ENCODE measurements at places on chromosomes 16 and 17.
A peak's percentile ranks its signal among the peaks of the same experiment; 100 is the strongest.

GRCh38 chr17:68294196-68294555 is 2.9 kb downstream of the ARSG start:
- no peak for DNase-seq

DNA sequence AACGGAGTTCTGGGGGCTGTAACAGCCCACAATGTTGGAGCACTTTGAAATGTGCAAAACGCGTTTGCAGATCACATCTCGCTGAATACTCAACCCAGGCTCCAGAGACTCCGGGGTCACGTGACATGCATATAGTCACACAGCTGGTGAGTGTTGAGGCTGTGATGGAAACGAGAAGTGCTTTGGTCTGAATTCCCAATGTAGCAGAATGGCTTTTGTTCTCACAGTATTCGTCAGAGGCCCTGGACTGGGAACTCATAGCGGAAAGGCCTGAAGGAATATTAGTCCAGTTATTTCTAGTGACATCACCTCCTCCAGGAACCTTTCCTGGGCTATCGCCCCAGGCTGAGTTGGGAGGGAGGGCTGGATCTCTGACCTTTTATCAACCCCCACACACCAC is 95.8 kb upstream of the CRHR1 start:
- no peak for DNase-seq

- DNase-seq: no peak
These were observed 103.8 kb downstream of the SSH2 start for GRCh38 chr17:29826114-29826692.

- no peak for DNase-seq
These were observed 12.3 kb downstream of the GINS2 start for GRCh38 chr16:85676466-85676865.

DNA sequence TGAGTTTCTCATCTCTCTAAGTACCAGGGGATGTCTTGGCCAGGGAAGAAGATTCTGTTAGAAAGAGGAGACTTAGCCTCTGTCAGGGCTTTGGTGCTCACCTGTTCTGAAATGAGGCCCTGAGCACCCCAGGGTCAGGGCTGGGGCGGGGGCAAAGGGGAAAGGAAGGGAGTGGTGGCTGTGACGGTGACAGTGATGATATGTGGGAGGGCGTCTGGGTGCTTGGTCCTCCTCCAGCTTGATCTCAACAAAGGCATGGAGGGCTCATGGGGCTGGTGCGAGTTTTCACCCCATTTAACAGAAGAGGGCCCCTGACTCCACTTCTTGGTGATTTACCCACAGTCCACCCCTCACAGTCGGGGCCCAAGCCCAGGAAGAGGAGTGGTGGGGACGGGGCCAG is 15.1 kb downstream of the SOX8 start:
- DNase-seq: no peak

GRCh38 chr16:6377956-6378355 is 954.7 kb upstream of the RBFOX1 start:
- no peak for DNase-seq

DNA sequence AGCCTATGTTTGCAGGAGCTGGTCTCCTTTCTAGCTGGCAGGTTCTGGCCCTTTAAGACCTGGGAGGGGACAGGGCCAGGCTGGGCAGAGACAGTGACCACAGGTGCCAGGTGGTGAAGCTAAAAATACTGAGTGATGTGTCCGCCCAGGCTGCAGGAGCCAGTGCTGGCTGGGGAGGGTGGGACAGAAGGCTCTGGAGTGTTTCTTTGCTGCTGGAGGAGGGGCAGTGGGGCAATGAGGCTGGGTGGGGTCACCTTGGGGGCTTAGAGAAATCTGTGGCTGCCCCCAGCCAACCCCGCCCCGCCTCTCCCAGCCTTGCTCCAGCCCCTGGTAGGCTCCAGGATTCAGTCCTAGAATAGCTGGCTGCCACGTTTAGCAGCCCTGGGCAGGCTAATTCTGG is 30.4 kb upstream of the SBK1 start:
- DNase-seq: no peak

DNA sequence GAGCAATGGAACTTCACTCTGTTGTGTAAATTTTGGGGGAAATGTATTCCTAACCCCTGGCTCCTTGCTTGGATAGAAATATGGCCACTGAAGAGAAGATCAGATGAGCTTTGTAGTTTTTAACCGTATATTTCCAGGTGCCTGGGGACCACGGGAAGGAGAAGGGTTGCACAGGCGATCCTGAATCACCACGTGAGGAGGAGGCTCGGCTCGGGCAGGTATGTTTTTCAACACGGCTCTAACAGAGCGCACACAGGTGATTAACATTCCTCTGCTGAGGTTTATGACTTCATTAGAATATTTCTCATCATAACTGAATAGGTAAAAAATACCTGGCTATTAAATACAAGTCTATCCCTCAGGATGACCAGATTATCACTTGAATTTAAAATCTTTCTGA is 495.0 kb upstream of the ZFHX3 start:
- no peak for DNase-seq

GRCh38 chr16:88910284-88911135 is 44.0 kb upstream of the PABPN1L start:
- no peak for DNase-seq

DNA sequence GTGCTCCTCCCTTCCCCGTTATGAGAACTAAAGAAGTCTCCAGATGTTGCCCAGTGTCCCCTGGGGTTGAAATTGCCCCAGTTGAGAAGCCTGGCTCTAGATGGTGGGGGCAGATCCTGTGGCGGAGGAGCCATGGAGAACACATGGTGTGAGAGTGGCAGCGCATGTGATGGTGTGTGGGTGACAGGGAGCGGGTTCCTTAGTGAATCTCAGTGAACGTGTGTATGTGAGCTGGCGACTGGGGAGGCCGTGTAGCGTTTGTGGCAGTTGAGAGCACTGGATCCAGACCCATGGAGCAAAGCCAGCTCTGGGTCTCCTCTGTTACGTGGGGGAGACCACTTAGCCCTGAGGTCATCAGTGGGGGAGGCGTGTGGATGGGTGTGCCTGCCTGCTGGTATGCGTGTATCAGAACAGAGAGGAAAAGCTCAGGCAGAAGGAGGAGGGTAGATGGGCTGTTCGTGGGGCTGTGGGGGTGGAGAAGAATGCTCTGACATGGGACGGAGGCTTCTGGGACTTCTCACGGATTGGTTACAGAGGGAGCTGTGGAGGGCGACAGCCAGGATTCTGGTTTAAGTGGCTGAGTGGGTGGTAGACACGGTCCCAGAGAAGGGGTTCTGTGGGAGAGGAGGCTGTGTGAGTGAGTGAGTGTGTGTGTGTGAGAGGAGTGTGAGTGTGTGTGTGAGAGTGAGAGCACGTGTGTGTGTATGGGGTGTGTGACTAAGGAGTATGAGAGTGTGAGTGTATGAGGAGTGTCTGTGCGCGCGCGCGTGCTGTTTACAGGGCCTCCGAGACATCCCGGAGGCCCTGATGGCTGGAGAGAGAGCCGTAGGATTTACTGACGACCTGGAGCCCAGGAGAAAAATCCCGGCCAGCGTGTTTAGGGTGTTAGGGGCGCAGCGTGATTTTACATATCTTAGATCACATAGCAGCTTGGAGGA is 193.8 kb downstream of the SNX29 start:
- no peak for DNase-seq

GRCh38 chr16:73086108-73086507 is 38.2 kb upstream of the ZFHX3 start:
- no peak for DNase-seq

DNA sequence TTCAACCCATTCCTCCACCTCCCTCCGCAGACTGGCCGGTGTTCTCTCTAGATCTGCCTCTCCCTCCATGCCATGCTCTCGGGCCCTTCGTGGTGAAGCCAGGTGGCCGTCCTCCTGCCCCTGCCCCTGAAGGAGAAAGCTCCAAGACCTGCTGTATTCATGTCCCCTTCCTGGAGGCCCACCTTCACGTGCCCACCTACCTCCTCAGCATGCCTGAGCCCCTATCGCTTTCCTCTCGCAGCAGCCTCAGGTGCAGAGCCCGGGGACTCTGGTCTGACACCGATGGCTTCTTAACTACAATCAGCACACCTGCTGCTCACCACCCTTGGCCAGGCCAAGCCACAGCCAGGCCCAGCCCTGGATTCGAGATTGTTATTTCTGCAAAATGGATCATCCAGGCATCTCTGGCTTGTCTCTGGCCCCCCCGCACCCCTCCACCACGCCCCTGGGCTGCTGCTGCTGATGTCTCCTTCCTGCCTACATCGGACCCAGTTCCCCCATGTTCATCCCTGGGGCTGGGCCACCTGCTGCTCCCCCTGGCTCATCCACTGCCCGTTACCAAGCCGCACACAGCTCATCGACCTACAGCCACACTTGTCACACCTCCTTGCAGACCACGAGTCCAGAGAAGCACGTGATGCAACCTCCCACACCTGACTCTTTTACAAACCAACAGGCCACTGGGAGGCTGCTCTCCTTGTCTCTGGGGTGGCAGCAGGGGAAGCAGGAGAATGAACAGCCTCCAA is 32.5 kb upstream of the TNFRSF13B start:
- DNase-seq: no peak

DNA sequence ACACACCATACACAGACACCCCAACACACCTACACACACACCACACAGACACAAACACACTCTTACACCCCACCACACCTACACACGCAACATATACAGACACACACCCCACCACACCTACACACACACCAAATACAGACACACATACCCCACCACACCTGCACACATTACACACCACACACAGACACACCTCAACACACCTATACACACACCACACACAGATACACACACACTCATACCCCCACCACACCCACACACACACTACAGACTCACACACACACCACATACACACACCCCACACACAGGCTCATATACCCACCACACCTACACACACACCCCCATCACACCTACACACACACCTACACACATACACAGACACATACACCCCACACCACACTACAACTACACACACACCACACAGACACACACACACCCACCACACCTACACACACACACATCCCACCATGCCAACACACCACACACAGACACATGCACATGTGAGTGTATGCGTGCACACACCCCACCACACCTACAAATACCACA is 31.4 kb downstream of the GPT2 start:
- DNase-seq: no peak

DNA sequence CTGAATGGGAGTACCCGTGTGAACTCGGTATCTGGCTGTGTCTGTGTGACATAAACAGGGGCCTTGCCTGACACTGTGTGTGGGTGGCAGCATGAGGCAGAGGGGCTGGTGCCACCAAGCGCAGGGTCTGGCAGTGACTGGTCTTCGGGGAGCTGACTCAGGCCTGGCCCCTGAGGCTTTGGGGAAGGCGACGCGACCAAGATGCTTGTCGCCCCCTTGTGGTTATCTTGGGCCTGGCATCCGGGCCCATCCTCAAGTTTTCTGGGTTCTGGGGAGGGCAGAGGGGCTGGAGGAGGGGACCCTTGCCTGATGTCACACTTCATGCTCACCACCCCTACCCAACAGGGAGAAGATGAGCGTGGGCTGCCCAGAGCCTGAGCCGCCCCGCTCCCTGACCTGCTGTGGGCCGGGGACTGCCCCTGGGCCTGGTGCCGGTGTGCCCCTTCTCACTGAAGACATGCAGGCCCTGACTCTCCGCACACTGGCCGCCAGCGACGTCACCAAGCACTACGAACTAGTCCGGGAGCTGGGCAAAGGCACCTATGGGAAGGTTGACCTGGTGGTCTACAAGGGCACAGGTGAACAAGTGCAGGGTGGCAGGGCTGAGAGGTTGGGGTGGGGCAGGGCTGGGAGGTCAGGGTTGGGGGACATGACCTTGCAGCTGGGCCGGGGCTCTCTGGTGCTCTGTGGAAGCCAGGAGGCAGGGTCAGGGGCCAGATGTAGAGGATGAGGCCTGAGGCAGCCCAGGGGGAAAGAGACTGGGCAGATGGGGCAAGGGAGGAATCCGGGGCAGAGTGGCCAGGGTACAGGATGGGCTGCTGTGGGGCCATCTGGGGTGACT is 24.9 kb downstream of the SBK1 start:
- peak; percentile 76 for DNase-seq

DNA sequence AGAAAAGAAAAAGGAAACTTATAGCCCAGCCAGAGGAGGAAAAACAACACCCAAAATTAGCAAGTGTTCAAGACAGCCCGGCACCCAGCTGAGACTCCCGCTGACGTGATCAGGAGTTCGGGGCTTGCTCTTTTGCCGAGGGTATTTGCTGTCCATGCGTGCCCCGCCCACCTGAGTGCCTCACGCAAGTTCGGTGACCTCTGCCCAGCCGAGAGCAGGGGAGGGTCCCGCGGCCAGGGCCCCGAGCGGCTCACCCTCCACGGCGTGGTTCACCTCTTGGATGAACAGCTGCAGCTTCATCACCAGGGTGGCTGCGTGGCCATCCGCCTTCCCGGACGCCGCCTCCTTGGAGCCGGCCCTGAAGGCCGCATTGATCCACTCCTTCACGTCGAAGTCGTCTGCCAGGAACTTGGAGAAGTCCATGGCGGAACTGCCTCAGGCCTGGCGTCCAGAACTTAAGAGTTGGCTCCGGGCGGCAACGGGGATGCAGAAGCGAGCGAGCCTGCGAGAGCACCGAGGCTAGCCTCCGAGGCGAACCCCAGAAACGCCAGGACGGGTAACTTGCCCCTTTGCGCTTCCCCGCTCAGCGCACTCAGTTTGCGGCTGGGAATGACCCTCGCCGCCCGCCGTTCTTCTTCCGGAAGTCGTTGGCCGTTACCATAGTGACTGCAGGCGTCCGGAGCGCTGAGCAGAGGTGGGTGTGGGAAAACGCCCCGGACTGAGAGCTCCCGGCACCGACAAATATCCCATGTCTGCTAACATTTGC is at the start of gene COG7:
Gene COG7 (minus strand): TSS at position 618 of the 766 bp plus-strand sequence. CDS start 195 bp downstream, at position 423.
- DNase-seq: peak; percentile 90

DNA sequence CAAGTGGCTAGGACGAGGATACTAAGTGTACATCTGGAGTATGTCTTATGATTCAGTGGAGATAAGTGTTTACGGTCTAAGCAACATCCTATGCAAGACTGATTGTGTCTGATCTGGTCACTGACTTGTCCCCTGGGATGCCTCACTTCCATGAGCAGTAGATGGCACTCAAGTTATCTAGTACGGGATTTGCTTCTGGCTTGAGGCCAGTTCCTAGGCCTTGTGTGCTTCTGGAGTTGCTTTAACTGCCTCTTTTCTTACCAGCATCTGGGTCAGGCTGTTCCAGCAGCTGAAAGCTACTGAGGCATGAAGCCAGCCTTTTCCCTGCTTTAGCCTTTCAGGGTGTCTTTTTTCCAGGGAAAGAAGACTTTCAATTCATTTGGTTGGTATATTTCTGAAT is 23.0 kb downstream of the SUPT6H start:
- no peak for DNase-seq

All from activated CD4-positive, alpha-beta T cell treated with anti-CD3 and anti-CD28 coated beads, Interleukin-2, Interleukin-6, amounts not matched to agents 100 ng/mL and 50 ng/mL, durations not matched to agents 16 hours and 8 hours (primary cell).